IMR-90 (cell line): ENCODE measurements at places on chromosomes 2 and 18. TPM values are rescaled to one million over a fixed set of nuclear protein-coding genes. Genes with fewer than 3 reads are reported as not detected.

OSBPL1A gene
- total RNA-seq = 50.3 and 70.4 TPM in 2 replicates

SMYD1 gene
- total RNA-seq = not detected in 2 replicates

- no peak for DNase-seq
Observed at GRCh38 chr2:233354971-233355574, 779 bp downstream of the DGKD start.

- DNase-seq = no peak
Observed at GRCh38 chr2:42839809-42840501, 47.6 kb upstream of the HAAO start.

- no peak for DNase-seq
Observed at GRCh38 chr18:49966090-49966489, 152.8 kb upstream of the ACAA2 start.

DNA sequence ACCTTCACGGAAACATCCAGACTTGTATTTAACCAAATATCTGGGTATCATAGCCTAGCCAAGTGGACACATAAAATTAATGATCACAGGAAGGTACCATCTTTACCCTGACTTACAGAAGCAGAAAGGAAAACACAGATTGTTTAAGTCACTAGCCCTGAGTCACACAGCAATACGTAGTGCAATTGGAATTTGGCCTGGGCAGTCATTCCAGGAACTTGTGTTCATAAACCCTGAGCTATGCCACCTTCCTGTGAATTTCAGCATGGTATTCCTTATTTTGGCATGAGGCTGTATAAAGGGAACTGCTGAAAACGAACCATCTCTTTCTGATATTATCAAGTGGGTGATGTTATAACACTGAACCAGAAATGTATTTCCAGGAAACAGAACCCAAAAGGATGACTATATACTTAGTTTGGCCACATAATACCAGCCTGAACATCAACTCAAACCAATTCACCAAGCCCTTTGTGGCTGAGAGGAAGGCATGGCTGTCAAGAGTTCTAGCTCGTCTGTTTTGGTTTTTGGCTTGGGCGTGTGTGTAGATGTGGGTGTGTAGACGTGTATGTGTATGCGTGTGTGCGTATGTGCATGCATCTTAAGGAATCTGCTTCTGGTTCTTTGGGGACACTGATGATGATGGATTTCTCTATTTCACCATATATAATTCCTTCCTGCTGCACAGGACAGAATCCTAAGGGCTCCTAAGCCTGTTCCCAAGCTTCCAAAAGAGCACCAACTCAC, 533.4 kb upstream of the ID2 start:
- DNase-seq = peak; percentile 90
